ENCODE measurements at places on chromosomes 1 and 21. TPM values are rescaled to one million over a fixed set of nuclear protein-coding genes. Genes with fewer than 3 reads are reported as not detected.

DNA sequence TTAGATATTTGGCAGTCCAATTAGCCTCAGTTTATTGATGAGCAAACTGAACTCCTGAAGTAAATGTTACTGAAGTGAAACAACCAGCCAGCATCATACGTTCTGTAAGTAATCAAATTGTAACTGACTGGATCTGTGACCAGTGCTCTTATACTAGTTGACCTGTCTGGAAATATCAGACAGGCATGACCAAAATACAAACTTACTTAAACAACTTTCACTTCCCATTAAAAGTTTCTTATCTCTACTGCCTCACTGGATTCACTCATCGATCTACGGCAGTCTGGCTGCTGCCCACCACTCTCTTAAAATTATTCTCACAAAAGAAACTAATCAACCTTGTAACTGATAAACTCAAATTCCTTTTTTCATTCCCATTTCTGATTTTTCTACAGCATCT lies 56.4 kb downstream of the WDR3 start:
- H3K36me3 ChIP-seq: no peaks in the 10 kb centered on the region
- no peaks in the 10 kb centered on the region for H3K4me1 ChIP-seq
- H3K27me3 ChIP-seq: no peaks in the 10 kb centered on the region
- no peak for DNase-seq
- no peak overlapping the region for H3K4me3 ChIP-seq
- H3K27ac ChIP-seq: no peak overlapping the region

Gene MOB3C
- 11.4 TPM for total RNA-seq

GRCh38 chr1:168031627-168032026 lies 94.8 kb upstream of the MPC2 start:
- peaks cover 5% of the 10 kb centered on the region for H3K36me3 ChIP-seq
- no peak overlapping the region for H3K27ac ChIP-seq
- H3K4me1 ChIP-seq: no peaks in the 10 kb centered on the region
- DNase-seq: no peak
- no peaks in the 10 kb centered on the region for H3K27me3 ChIP-seq
- no peak overlapping the region for H3K4me3 ChIP-seq

Gene FAM167B
- total RNA-seq: not detected

GRCh38 chr1:25647106-25647505 lies 30.5 kb downstream of the MAN1C1 start:
- H3K4me3 ChIP-seq: no peak overlapping the region
- no peaks in the 10 kb centered on the region for H3K4me1 ChIP-seq
- no peak for DNase-seq

GRCh38 chr1:115077286-115077983 lies 11.9 kb downstream of the TSPAN2 start:
- H3K27me3 ChIP-seq: no peaks in the 10 kb centered on the region
- no peak overlapping the region for H3K27ac ChIP-seq
- DNase-seq: no peak
- peaks cover 79% of the 10 kb centered on the region for H3K4me1 ChIP-seq
- no peaks in the 10 kb centered on the region for H3K36me3 ChIP-seq

Gene S100A1
- total RNA-seq: 22.2 TPM
